ENCODE measurements at places on chromosomes 3 and 15. TPM values are rescaled to one million over a fixed set of nuclear protein-coding genes. Genes with fewer than 3 reads are reported as not detected.

DNA sequence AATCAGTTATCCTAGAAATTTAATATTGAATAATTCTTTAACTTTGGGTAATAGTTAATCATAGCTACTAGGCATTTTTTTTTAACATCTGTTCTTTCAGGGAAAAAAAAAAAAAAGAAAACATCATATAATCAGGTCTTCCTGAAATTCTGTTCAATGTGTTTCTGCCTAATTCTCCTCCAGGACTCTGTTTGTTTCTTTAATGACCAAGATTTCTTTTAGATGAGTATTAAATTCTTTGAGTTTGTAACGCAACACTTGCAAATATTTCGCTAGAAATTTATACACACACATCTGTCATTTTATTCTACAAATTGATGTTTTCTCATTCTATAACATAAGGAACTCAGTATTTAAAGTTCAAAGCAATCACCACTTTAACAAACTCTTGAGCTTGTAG lies 56.7 kb downstream of the ALCAM start:
- DNase-seq = no peak

- DNase-seq = no peak
Observed at GRCh38 chr3:64832098-64832497, 144.3 kb upstream of the ADAMTS9 start.

- no peak for DNase-seq
Observed at GRCh38 chr3:134611516-134611915, 39.3 kb downstream of the KY start.

GRCh38 chr3:74271541-74271940 lies 342.9 kb downstream of the CNTN3 start:
- no peak for DNase-seq

GRCh38 chr3:10353661-10354360 lies 32.9 kb upstream of the SEC13 start:
- no peak for DNase-seq

DNA sequence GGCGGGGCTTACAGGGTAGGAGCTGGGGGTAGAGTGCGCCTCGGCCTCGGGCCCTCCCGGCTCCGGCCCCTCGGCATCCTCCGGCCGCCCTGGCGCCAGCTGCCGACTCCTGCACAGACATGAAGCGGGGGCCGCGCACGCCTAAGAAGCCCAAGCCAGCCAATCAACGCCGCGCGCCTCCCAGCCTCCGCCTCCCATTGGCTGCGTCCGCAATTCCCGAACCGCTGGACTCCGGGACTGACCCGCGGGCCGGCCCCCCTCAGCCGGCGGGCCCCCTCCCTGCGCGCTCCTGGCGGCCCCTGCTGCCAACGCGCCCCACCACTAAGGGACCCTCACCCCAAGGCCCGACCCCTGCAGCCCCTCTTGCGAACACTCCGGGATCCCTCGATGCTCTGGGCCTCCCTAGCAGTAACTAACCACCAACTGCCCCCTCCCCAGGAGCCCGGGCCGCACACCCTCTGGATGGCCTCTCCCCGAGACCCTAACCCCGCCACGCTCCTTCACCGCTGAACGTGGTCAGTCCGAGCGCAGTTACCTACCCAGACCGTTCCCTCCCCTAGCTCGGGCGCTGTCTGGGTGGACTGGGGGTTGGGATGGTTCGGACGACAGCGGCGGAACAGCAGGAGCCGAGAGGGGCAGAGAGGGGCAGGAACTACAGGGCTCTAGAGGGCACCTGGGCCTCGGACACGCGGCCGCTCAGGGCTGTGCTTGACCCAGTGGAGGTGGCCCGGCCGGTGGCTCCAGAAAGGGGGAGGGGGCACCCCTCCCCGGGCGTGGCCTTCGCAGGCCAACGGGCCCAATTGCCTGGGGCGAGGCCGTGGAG lies 5.0 kb downstream of the GATA2 start:
- peak; percentile 62 for DNase-seq

DNA sequence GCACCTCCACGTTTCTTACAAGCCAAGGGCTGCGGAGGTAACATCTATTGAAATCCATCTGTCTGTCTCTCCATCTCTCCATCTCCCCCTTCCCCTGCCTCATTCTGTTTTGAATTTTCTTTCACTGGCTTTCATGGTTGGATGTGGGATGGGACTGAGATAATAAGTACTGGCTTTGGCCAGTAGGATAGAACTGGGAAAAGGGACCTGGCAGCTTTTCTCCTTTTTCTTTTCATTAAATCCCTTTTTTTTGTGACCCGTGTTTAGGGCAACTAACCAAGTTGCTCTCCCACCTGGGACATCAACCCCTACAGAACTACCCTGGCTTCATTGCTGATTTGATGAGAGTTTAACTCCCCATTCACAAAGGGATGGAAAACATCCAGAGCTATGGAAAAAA lies 66.8 kb upstream of the ADAMTSL3 start:
- DNase-seq = no peak

- no peak for DNase-seq
Observed at GRCh38 chr15:98722645-98723044, 74.3 kb downstream of the IGF1R start.

DNA sequence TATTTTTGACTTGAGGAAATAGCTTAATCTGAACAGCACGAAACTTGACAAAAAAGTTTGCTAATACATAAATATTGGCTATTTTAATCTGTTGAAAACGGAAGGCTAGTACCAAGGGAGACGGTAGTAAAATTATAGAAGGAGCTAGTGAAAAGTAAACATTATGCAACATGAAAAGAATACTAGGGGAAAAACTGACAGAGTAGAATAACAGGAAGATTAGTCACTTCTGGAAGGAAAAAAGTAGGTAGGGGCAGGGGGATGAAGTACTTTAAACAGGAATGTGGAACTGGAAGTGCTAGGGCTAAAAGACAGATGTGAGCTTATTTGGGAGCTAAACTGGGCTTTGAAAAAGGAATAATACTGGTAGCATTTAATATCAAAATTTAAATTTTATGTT lies 60.1 kb downstream of the MBNL1 start:
- DNase-seq = peak; percentile 72

GRCh38 chr15:39031596-39031995 lies 467.0 kb upstream of the RASGRP1 start:
- DNase-seq = no peak

GRCh38 chr15:66621491-66622467 lies 56.0 kb upstream of the LCTL start:
- no peak for DNase-seq

GRCh38 chr3:138942271-138942670 lies 4.7 kb downstream of the FOXL2 start:
- no peak for DNase-seq

- DNase-seq = no peak
Observed at GRCh38 chr3:11637901-11638458, 5.7 kb downstream of the VGLL4 start.

DNA sequence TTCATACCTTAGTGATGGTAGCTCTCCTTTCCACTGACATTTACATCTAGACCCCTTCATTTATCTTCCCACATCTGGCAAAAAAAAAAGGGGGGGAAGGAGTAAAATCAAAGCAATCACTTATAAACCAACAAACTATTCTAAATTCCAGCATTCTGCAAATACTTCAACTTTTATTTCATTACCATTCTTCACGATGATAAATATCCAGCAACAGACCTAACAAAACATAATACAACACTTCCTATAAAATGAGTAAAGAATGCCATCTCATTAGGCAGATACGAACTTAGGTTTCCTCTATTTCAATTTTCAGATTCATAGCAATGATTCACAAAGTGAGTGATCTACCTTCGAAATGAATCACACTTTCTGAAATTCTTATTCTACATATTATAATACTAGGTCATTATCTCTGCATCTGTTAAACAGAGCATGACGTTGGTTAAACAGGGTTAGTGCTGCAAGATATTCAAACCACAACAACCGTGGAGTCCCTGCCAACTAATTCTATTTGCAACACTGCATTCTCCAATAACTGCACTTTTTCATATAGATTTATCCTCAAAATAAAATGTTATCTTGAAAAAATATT lies at the start of gene LRRFIP2:
Gene LRRFIP2, minus strand, starts transcription at position 51 of the 595 bp plus-strand sequence. CDS start 25,599 bp downstream, outside the sequence.
- DNase-seq = peak; percentile 74

DNA sequence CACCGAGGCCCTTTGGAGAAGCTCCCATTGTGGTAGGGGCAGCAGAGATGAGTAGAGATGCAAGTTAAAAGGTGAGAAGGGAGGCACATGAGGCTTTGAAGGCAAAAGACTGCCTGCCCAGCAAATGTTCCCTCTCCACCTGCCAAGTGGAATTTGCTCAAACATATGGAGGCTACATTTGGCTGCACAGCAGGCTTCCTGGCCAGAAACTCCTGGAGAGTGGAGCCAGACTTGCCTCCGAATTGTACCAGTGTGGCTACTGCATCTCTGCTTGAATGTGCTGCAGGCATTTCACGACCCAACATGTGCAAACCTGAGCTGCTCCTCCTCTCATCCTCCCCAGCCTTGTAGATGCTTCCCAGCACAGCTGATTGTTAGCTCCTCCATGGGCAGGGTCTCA lies 229.2 kb downstream of the ZNF621 start:
- no peak for DNase-seq

Gene MOBP
- polyA plus RNA-seq = not detected

Gene FETUB
- polyA plus RNA-seq = not detected

Gene LIPC
- polyA plus RNA-seq = not detected

Gene TFG
- polyA plus RNA-seq = 37.9 TPM

Gene AP3B2
- 0.85 TPM for polyA plus RNA-seq

Gene CCDC191
- 0.93 TPM for polyA plus RNA-seq

Gene SPESP1
- 0.47 TPM for polyA plus RNA-seq
